ENCODE measurements at places on chromosomes 7 and 10.

DNA sequence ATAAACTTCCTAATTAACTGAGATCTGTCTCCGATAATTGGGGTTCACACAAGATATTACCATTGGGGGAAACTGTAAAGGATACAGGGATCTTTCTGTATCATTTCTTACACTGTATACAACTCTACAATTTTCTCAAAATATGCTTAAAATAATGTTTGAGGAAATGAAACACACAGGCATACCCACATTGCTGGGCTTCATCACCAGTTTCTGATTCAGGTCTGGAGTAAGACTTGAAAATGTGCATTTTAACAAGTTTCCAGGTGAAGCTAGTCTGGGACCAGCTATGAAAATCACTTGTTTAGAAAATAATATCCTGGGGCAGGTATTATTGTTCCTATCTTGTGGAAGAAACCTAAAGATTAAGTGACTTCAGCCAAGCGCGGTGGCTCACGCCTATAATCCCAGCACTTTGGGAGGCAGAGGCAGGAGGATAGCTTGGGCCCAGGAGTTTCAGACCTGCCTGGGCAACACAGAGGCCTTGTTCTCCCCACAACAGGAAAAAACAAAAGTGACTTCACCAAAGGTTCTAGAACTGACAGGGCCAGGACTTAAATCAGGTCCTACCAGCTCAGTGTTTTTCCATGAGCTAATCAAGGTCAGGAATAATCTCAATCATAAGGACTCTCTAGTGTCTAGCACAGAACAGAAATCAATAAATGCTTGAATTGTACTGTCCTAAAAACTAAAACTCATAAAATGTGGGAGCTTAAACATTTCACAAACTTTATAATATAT lies 12.6 kb downstream of the TOMM7 start:
- no peak for DNase-seq

DNA sequence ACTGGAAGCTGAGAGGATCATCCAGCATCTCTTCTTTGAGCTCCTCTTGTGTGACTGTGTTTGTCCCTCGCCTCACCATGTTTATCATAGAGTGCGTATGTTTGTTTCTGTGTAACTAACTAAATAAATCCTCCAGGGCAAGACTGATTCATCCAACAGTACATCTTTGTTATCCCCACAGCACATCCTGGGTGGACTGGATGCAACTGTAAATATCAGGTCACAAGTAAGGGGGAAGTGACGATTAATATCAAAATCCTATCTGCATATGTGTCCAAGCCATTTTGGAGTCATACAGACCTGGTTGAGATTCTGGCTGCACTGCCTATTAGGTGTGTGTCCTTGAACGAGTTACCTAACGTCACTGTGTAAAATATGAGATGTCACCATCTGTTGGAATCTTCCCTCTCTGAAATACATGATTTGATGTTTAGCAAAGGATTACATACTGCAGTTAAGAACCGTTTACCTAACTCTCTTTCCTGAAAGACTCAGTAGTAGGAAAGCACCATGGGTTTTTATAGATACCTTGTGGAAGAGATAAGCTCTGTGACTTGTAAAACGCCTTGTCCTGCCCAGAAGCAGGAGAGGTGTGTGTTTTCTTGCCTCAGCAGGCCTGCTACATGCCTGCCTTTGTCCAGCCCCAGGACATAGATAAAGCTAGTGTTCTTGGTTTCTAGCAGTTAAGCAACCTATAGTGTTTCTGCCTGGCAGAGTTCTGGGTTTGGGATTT lies 25.8 kb downstream of the WBP1L start:
- no peak for DNase-seq

DNA sequence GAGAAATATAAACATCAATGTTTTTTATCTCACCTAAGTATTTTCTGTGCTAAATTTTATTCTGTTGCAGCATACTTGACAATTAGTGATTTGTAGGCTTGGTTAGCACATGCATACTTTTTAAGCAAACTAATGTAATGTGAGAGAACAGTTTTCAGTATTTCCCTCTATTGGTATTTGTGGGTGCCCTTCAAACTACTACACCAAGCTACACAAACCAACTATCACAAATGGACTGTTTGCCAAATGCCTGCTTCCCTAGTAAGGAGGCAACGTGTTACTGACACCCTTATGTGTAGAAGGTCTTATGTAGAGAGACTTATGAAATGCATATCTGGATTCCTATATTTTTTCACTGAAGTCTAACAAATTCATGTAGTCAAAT lies 98.4 kb upstream of the FZD1 start:
- DNase-seq = no peak

GRCh38 chr10:71390921-71391690 lies 5.6 kb upstream of the CDH23 start:
- no peak for DNase-seq

DNA sequence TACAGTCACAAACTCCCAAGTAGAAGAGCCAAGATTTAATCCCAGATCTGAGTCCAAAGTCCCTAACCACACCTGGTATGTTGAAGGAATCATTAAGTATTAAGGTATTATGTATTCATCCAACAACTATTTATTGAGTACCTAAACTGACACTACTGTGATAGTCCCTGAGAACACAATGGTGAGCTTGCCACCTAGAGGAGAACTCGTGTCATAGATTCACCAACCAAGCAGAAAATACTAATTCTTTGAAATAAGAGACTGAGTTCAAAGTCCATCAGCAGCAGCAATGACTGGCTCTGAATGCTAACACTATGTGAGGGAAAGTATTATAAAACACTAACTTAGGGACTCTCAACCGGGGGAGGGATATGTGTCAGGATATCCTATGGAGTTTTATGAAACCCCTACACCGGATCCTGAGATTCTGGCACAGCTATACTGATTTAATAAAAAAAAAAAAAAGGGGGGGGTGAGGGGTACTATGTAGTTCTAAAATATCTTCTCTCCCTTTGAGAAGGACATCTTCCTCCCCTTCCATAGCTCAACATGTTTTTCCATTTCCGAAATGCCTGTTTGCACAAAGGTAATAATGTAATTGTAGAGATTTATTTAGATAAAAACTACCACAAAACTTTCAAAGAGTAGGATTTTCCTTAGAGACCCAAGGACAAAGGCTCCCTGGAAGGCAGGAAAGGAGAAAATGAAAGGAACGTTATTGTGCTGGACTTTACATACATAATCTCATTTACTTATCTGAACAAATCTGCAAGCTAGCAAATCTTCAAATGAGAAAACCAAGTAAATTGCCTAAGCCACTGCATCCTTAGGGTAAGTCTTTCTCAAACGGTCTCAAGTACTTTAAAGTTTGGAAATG lies 1.6 kb downstream of the NCOA4 start:
- peak; percentile 2 for DNase-seq

- no peak for DNase-seq
Observed at GRCh38 chr10:60820093-60820754, 41.9 kb downstream of the CDK1 start.

GRCh38 chr10:87658858-87659555 lies 671 bp upstream of the PAPSS2 start:
- no peak for DNase-seq

DNA sequence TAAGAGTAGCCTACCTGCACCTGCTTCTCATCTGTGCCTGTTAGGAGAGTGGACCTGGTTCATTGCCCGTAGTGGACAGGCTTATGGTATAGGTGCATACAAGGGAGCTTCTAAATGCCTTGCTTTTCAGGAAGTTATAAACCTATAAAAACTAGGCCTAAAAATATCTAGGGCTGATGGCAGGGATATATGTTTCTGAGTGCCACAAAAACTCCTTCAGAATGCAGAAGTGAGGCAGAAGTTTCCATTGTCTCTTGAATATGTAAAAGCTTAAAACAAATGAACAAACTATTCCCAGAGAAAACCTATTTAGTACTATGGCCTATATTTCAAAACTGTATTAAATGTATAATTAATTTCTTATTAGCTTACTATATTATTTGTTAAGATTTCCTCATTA lies 91.8 kb downstream of the RNLS start:
- no peak for DNase-seq

GRCh38 chr10:520402-520787 lies 169.1 kb downstream of the DIP2C start:
- no peak for DNase-seq

DNA sequence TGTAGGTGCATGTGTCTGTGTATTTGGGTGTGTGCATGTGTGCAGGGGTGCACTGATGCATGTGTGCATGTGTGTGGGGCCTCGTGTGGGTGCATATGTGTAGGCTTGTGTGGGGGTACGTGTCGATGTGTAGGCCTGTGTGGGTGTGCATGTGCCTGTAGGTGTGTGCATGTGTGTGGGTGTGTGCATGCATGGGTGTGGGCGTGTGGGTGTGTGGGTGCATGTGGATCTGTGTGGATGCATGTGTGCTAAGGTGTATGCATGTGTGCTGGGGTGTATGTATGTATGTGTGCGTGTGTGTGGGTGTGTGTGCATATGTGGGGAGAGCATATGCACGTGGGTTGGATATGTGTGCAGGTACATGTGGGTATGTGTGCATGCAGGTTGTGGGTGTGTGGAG lies 73.2 kb downstream of the NKX6-2 start:
- DNase-seq = no peak

DNA sequence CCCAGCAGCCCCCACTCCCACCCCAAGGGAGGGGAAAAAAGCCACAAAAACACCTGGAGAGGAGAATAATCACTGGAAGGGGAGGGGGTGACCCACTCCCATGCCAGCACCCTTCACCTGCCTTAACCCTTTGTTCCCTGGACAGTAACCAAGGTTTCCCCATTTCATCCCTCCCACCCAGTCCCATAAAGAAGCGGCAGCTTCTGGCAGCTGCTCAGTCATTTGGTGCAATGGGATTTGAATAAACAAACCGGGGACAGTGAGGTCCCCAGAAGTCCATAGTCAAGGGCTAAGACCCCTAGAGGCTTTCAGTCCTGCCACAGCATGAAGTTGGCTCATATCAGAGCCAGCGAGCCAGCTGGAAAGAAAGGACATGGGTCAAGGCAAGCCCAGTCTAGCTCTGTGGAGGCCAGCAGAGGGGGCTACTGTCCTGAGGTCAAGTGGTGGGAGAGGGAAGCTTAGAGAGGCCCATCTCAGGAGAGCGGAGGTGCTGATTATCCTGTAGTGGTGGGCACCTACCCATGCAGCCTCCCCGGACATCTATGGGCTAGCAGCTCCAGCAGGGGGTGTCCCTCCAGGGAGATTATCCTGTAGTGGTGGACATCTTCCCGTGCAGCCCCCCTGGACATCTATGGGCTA lies 58.9 kb upstream of the LBX1 start:
- DNase-seq = peak; percentile 12

- no peak for DNase-seq
Observed at GRCh38 chr7:120064565-120064964, 208.4 kb upstream of the KCND2 start.

DNA sequence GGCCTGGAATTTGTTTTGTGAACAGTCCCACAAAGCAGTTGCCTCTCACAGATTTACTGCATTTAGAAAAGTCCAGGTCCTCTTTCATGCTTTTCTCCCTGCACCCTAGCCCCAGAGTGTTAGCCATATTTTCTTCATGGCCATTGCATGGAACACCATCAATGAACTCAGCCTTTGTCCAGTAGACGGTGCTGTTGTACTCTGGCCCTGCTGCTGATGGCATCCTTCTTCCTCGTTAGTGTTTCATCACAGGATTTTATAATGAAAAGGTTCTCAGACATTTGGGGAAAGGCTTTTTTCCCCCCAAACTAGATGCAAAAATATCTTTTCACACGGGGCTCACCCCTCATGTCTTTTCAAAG lies 93.0 kb upstream of the SLC25A13 start:
- DNase-seq = peak; percentile 87

GRCh38 chr7:151759591-151760042 lies 117.3 kb downstream of the PRKAG2 start:
- DNase-seq = peak; percentile 63

DNA sequence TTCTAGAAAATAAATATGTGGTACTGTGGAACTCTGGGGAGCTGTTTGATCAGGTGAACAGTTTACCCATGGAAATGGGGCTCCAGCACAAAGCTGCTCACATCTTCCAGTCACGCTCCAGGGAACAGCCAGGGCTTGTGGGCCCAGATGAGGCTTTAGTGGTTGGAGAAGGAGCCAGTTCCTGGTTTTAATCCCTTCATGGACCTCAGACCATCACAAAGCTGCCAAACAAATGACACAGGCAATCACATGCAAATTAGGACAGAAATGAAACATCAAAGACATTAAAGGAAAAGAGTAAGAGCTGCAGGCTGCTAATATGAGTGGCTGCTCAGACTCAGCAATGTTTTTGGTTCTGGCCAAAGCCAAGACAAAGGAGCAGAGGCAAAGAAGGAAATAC lies 2.2 kb upstream of the ATP6V0E2 start:
- no peak for DNase-seq

DNA sequence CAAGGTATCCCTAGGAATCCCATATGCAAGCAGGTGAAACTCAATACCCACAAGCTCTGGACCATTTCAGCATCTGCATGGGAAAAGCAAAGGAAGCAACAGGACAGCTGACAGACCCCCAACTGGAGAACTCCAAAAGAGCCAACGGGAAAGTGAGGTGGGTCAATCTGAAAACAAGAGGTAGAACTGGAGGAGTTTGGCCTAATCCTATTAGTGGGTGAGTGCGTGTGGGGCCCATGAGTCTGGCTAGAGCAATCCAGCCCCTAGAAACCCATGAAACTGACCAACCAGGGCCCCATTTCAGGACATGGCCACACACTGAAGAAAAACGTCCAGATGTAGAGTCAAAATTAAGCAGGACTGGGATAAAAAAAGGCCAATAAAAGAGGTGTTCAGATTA lies 26.6 kb upstream of the WNT8B start:
- no peak for DNase-seq

GRCh38 chr10:132470410-132471124 lies 67.0 kb upstream of the INPP5A start:
- DNase-seq = no peak

GRCh38 chr10:77555591-77556212 lies 81.9 kb downstream of the KCNMA1 start:
- no peak for DNase-seq

DNA sequence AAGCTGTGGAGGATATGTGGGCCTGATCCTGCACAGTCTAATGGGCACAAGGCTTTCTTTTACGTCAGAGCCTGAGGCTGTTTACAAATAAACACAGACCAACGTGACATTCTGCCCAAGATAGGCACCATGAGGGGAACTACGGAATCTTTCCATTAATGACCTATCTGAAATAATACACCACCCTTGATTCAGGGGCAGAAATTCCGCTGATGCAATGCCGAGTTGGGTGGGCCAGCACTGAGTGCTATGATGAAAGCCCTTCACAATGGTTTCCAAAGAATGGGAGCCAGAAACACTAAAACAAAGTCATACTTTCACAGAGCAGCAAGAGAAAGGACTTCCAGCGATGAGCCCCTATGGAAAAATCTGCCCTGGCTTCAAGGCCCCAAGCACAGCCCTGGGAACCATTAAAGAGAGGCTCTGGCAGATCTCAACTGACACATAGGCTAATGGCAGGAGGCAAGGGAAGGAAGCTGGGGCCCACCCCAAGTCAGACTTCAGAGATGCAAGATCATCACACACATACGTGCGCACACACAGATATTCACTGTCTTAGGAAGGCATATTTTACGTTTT lies 72.2 kb upstream of the DLX6 start:
- DNase-seq = no peak

GRCh38 chr7:99324559-99324958 lies 1.1 kb upstream of the ARPC1A start:
- DNase-seq = no peak

Data from NCI-H1092 treated with DMSO at 0.1 percent for 48 hours (cell line).